ENCODE measurements at places on chromosomes 6 and 20.
A peak's percentile ranks its signal among the peaks of the same experiment; 100 is the strongest.

GRCh38 chr20:7897781-7898364 lies 42.4 kb downstream of the HAO1 start:
- DNase-seq = no peak

DNA sequence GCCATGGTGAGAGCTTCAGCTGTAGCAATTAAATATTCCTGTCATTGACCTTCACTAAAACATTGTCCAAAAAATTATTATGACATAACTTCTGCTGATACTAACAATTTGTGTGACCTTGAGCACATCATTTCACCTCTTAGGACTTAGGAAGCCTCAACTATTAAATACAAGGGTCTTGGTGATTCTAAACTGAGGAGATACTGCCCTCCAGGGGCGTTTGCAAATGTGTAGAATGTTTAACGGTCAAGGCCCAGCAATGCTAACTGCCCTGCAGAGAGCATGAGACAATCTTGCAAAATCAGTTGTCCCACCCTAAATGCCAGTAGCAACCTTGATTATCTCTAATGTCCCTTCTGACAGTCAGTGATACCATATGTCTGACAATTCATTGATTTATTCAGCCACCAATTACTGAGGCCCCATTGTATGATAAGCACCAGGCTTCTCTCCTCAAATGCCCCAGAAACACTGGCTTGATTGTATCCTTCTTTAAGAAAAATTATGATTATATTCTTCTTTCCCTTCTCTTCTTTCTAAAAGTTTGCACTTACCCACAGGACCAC lies 284.1 kb upstream of the PLN start:
- DNase-seq = no peak

- DNase-seq = no peak
Observed at GRCh38 chr20:11350126-11351005, 567.3 kb upstream of the BTBD3 start.

DNA sequence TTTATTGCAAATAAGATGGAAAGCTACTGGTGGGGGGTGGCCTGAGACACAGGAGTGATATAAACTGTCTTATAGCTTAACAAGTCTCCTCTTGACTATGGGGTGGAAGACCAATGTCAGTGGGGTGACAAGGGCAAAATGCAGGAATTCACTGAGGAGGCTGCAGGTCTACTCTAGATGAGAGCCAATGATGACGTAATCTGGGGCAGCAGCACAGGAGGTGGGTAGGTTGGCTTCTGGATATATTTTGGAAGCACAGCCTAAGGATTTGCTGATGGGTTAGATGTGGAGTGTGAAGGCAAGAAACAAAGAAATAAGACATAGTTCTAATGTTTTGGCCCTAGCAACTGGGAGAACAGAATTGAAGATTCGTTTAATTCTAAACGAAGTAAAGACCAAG lies 253.2 kb downstream of the PTPRT start:
- DNase-seq = no peak

GRCh38 chr6:7496266-7496875 lies 45.1 kb upstream of the DSP start:
- no peak for DNase-seq

- DNase-seq = no peak
Observed at GRCh38 chr6:159455700-159456274, 237.3 kb downstream of the SOD2 start.

DNA sequence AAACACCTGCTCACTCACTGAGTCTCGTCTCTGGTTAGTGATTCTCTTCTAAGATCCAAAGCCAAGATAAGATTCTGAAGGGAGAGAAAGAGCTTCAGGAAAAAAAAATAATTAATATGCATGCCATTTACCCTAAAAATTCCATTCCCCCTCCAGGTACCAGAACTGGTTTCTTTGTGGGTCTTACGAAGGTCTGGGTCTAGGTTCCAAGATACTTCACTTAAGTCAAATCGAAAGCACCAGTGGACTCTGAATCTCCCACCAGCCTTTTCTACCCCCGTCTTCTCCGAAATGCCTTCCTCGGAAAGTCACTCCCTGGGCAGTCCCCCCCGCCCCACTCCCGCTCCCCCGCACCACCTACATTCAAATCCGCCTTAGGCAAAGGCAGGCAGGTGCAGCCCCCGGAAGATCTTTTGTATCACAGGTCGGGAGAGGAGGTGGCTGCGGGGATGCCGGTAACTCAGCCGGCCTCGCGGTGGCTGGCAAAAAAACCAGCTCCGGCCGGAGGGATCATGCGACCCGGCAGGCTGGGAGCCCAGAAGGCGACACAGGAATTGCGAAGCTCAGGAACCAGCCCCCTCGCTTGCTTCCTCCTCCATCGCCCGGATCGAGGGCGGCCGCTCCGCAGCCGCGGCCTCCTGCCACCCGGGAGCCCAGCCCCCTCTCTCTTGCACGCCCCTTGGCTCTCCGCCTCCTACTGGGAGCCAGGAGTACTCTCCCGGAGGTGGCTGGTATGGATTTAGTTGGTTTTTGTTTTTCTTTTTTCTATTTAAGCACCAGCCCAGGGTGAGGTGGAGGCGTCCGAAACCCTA lies at the start of gene BCL2L1:
Gene BCL2L1 (minus strand): TSS at position 612 of the 812 bp plus-strand sequence. CDS start 650 bp downstream, outside the sequence.
- DNase-seq = peak; percentile 78

DNA sequence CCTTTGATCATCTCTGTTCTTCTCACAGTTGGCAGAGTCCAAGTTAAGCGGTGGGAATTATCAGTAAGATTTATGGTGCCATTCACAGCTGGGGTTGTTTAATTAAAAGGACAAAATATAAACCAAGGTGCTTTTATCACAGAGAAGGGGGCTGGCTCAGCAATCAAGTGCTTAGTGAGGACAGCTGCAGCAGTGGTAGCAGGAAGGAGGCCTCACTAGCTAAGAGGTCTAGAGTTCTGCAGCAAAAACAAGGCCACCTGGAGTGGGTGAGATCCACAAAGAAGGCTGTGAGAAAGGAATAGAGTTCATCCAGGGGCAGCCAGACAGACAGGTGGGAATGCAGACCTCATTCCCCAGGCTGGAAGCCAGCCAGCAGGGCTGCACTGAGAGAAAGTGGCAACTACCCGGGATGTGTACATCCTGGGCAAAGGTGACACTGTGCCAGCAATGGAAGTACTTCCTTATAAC lies 37.1 kb downstream of the PIGU start:
- DNase-seq = no peak

DNA sequence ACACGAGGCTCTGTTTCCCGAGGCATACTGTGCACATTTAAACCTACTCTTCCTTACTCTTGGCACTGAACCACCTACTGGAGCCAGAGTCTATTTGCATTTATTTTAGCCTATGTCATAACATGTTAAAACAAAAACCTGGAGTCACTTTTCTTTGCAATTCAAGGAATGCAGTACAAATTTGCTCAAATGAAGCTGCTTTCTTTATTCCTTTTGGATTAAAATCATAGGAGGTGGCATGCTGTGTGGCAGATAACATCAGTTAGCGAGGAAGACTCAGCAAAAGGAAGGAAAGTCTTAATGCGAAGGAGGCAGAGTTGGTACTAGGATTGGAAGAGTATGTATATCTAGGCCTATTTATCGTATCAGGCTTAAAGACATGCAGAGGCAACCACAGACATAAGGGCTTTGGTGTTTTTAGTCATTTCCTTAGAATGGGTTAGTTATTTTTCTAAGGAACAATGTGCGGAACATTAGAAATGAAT lies 92.9 kb downstream of the SAMD3 start:
- no peak for DNase-seq

DNA sequence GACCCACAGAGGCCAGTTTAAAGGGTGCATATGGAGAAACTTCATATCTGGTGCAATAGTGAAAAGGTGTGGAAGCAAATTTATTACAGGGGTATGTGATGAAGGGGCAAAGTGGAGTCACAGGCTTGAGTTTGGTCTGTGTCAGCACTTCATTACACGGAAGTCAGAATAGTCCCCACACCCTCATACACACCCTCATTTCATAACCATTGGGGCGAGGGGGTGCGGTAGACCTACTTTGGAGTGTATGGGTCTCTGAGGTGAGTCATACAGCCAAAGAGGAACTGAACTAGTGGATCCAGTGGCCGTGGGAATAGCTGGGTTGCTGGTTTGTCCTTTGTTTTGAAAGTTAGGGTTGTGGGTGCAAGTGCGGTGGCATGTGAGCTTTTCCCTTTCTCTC lies 3.3 kb downstream of the TM9SF4 start:
- no peak for DNase-seq

- DNase-seq = no peak
Observed at GRCh38 chr6:41405941-41406727, 70.7 kb downstream of the NCR2 start.

DNA sequence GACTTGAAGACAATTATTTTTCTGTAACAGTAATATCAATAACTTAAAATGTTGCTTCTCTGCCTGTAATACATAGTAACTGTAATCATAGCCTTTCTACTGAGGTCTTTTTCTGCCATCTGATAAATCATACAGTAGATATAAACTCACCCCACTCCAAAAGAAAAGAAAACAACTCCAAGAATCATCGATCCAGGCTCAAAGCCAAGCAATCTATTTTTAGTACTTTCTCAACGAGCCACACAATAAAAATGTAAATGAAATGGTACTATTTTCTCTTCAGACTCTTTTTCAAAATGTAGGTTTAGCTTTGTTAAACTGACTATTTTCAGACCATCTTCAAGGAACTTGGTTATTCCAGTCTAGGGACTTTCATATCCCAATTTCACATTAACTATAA lies 493.3 kb downstream of the ADGRB3 start:
- no peak for DNase-seq

DNA sequence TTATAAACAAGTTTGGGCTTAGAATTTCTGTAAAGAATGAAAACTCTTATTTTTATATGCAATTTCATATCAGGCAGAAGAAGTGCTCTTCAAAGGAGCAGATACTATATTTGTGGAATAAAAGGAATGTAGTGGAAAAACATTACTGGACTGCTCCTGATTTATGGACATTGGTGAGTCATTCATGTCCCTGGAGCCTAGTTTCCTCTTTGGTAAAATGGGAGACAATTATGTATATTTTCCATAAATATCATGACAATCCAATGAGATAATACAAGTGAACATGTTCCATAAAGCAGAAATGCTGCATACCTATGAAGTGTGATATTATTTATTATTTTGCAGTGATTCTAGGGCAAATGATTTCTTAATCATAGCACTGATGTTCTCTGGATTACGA lies 445.8 kb upstream of the CITED2 start:
- DNase-seq = no peak

- DNase-seq = no peak
Observed at GRCh38 chr6:10098756-10099528, 315.9 kb downstream of the TFAP2A start.

GRCh38 chr20:46642265-46642968 lies 8.8 kb downstream of the SLC13A3 start:
- DNase-seq = no peak

DNA sequence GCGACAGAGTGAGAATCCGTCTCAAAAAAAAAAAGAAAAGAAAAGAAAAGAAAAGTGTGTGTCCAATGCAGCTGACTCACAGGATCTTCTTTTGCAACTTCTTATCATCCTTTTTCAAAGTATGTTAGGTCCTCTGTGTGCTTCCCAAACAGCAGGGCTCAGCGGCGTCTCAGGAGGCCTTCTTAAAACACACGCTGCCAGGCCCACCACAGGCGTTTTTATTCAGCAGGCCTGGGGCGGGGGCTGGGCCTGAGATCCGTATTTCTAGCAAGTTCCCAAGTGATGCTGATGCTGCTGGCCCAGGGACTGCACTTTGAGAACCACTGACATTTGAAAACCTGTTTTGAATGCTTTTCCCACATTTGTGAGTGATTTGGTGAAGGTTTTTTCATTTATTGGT lies 57.1 kb downstream of the PSMG4 start:
- DNase-seq = no peak

GRCh38 chr6:25483943-25484342 lies 168.1 kb upstream of the SCGN start:
- DNase-seq = no peak

DNA sequence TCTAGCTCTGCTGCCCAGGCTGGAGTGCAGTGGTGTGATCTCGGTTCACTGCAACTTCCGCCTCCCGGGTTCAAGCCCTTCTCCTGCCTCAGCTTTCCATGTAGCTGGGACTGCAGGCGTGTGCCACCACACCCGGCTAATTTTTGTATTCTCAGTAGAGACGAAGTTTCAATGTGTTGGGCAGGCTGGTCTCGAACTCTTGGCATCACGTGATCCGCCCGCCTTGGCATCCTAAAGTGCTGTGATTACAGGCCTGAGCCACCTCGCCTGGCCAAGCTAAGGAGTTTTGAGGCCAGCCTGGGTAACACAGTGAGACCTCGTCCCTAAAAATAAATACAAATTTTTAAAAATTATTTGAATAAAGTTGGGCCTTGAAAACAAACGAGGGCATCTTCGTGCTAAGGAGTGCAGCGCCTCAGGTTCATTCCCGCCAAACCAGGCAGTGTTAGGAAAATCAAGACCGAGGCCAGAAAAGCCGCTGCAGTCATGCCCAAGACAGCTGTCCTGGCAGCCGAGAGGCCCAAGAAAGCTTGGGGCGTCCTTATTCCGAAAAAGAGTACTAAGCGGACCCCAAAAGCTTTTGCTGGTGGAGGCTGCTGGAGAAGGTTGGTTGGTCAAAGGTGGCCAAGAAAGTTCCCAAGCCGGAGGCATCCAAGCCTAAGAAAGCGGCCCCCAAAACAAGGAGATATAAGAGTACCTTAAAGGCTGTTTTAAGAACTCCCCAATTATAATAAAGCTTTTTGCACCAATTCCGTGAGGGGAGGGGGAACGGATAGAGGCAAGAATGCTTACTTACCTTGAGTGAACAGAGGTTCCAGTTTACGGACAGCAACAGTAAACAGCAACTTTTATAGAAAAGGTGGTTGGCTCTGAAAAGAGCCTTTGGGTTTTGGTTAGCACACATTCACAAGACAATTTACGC lies 109.0 kb downstream of the HFE start:
- DNase-seq = no peak

GRCh38 chr6:29527564-29527963 lies 32.0 kb downstream of the UBD start:
- no peak for DNase-seq

- no peak for DNase-seq
Observed at GRCh38 chr6:119308991-119309657, 40.4 kb downstream of the MAN1A1 start.

DNA sequence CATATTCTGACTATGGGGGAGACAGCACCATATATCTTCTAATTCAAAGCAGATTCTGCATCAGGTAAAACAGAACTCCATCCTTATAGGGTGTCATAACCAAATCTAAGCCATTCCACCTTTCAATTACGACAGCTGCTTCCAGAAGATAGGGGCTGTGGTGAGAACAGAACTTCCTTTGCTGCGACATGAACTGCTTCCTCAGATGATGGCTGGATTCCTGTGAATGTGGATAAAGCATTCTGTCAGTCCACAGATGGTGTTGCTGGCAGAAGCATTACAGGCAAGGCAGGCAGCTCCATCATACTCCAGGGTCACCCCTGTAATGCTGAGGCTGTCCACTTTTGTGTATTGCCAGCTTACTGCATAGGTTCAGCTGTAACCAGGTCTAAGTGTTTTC lies 172.1 kb upstream of the PROKR2 start:
- no peak for DNase-seq

DNA sequence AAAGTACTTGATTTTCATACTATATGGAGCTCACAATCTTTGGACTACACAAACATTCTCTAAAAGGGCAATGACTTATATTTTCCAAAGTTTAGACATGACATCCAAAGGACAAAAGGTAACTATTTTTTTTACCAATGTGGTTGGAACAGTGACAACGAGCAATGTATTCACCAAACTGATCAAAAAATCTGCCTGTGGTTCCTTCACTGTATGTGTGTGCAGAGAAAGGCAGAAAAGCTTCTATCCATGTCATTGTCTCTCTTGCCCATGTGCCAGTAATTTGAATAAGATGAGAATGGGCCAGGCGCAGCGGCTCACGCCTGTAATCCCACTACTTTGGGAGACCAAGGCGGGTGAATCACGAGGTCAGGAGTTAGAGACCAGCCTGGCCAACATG lies 25.5 kb downstream of the MCUR1 start:
- DNase-seq = no peak
